Stimulated activated CD4-positive, alpha-beta T cell treated with anti-CD3 and anti-CD28 coated beads, TNF-alpha, amount 100 ng/mL, for 24 hours (primary cell): ENCODE measurements at places on chromosomes 13 and 19.

GRCh38 chr19:15137777-15138176, 30.6 kb downstream of the SYDE1 start:
- no peak for DNase-seq

DNA sequence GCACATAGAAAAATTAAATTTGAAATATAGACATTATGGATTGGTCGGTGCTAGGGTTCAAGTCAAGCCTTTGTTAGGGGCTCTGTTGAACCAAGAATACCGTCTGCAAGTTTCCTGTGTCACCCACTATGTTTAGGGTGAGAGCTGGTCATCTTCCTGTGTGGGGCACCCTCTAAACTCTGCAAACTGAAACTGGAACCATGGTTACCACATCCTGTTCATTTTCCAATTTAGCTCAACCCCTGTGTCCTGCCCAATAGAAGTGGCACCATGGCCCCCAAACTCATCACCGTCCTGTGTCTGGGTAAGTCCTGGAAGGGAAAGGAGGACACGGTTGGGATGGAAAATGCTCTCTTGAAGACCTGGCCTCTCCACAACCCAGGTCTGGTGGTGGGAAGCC, 29.9 kb downstream of the LAIR2 start:
- no peak for DNase-seq

DNA sequence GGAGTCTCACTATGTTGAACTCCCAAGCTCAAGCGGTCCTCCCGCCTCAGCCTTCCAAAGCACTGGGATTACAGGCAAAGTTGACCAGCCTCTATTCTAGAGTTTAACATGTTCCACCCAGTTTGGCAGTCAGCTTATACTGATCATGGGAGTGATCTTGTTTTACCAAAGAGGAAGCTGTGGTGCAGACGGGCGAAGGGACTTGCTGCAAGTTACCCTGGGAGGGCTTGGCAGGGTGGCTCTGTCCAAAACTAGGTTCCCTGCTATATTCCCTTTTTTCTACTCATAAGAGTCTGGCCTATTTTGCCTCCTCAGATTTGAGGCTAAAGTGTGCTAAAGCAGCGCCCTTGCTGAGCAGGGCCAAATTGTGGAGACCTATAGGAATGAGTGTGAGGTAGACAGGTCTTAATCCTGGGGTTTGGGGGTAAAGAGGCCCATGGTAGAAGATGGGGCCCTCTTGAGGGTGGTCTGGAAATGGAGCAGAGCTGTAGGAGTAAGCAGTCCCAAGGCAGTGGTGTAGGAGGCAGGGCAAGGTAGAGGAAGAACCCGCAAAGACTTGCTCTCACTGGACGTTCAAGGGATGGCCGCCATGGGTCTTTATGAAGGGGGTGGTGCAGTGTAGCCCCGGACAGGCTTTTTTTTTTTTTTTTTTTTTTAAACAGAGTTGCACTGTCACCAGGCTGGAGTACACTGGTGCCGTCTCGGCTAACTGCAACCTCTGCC, 3.3 kb downstream of the RPS19 start:
- DNase-seq, result no peak

GRCh38 chr19:28126135-28126898, 1086.6 kb downstream of the UQCRFS1 start:
- no peak for DNase-seq

DNA sequence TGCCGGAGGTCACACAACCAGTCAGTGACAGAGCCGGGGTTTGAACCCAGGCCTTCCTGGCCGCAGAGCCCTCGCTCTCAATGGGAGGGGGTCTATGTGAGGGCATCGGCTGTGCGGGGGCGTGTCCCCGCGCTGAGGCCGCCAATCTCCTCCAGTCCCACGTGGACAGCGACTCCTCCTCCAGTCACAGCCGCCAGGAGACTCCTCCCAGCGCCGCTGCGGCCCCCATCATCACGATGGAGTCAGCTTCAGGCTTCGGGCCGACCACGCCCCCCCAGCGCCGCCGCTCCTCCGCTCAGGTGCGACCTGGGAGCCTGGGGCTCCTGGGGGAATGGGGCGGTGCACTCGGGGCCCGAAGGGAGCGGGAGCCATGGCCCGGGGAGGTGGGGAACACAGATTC, 6.0 kb downstream of the SPRED3 start:
- peak; percentile 43 for DNase-seq

- peak; percentile 25 for DNase-seq
Observed at GRCh38 chr19:8194528-8195267, 14.5 kb upstream of the CERS4 start.
